Stimulated activated CD8-positive, alpha-beta memory T cell treated with anti-CD3 and anti-CD28 coated beads, Interleukin-15, amount 100 ng/mL, for 4 hours (primary cell): ENCODE measurements at places on chromosomes 6 and 20.

DNA sequence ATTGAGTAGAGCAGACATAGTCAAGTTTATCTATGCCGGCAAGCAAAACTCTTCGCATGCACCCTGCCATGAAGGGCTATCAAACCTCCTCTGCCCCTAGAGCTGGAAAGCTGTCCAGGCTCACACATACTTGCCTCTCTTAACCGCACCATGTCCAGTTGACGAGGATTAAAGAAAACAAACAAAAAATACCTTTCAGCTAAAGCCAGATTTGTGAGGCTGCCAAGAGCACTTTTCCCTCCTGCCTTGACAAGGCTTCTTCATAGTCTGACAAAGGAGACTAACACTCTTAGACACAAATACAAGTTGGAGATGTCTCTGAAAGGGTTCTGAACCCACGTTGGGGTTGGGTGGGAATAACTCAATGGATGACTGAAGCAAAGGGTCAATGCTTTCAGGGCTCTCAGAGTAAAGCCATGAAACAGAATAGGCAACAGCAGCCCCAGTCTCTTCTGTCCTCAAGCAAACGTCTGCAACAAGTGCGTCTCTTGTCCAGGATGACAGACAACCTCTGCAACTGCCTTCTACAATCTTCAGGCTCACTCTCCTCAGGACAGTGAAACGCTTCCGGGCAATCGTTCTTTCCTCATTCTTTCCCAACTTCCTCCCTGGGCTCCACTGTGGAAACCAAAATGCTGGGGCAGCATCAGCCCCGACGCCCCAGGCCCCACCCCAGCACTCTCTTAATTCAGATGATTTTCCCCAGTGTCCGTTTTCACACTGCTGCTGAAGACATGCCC, 57.8 kb downstream of the AGPAT4 start:
- DNase-seq = no peak

GRCh38 chr6:152356662-152357061, 280.5 kb downstream of the SYNE1 start:
- DNase-seq = no peak

GRCh38 chr6:27133281-27134227, 113.9 kb upstream of the PRSS16 start:
- DNase-seq = peak; percentile 38

DNA sequence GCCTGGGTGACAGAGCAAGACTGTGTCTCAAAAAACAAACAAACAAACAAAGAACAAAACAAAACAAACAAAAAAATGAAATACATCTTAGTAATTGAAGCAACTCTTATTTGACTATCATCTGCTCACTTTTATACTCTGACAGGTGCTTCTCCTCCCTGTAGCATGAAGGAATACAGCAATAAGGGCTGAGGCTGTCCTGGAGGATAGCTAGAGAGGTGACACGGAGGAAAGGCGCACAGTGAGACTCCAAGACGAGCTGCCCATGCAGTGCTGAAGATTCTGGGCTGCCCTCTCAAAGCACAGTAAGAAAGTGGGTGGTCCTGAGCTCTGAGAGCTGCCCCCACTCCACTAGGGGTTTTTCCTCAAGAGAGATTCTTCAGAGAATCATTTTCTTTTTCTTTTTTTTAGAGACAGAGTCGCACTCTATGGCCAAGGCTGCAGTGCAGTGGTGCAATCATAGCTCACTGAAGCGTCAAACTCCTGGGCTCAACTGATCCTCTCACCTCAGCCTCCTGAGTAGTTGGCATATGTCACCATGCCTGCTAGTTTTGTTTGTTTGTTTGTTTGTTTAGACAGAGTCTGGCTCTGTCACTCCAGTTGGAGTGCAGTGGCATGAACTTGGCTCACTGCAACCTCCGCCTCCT, 50.0 kb downstream of the OSTM1 start:
- no peak for DNase-seq

GRCh38 chr6:5619249-5619648, 357.9 kb downstream of the FARS2 start:
- no peak for DNase-seq

- DNase-seq = no peak
Observed at GRCh38 chr6:26031151-26031594, 56.1 kb upstream of the HFE start.

GRCh38 chr6:151317103-151317994, 74.0 kb downstream of the ZBTB2 start:
- no peak for DNase-seq

DNA sequence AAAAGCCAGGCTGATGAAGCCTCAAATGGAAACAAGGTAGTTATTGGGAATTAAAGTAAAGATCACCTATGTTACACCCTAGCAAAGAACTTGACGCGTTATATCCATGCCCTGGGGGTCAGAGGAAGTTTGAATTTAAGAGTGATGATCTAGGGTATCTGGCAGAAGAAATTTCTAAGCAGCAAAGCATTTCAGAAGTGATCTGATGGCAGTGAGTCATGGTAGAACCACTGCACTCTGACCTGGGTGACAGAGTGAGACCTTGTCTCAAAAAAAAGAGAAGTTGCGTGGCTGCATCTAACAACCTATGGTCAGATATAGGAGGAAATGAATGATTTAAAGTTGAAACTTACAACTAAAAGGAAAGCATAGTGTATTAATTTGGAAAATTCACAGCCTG, 45.2 kb downstream of the SCP2D1 start:
- DNase-seq = no peak

DNA sequence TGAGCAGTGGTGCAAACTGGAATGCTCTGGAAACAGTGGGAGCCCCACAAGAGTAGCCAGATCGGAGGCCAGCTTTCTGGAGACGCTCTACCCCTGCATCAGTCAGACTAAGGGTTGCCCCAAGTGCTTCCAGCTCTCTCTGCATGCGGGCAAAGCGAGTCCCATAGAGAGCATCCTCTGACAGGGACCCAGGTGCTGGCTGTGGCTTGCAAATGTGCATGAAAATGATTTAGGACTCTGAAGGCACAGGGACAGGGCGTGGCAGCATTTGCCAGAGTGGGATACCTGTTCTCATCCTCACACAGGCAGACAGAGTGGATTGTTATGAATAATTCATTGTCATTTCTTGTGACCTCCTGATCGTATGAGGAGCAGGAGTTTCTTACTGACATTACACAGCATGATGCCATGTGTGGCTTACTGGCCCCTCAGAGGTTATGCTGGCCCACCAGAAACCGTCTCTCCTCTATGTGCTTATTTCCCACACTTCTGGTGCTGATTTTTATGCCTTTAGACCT, 10.3 kb downstream of the RIN2 start:
- DNase-seq = no peak

DNA sequence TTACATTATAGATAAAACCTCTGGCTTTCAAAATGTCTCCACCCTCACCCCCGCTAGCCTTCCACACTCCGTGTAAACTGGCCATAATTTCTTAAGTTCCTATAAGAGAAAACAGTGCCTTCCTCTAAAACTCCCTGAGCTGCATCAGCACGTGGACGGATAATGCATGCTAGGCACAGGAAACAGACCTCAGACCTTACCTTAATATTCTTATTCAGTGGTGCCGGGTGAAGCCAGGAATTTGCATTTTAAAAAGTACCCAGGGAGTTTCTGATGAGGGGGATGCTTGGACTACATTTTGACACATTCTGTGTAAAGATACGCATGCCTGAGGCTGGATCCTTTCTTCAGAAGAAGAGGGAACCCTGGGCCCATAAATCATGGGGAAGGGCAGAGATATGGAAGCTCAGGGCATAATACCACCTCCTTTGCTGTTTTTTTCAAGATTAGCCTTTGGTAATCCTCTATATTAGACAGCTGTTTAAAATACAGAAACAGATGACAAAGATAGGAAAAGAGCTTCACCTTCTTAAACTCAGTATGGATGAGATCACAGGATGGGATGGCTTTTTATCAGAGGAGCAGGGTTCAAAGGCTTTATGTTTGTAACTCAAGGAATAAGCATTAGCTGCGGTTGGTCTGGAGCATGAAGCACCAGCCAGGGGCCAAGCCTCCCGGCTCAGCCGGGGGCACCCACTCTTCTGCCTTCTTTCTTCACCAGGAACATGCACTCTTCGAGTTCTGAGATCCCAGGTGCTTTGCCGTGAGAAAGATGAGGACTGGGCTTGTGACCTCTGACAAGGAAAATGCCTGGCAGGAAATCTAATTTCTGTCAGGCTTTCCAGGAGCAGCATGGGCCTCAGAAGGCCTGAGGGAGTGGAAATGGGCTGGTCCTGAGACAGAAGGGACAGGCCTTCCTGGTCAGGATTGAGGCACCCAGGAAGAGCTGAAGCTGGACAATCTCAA, 218.1 kb upstream of the SOX4 start:
- no peak for DNase-seq

DNA sequence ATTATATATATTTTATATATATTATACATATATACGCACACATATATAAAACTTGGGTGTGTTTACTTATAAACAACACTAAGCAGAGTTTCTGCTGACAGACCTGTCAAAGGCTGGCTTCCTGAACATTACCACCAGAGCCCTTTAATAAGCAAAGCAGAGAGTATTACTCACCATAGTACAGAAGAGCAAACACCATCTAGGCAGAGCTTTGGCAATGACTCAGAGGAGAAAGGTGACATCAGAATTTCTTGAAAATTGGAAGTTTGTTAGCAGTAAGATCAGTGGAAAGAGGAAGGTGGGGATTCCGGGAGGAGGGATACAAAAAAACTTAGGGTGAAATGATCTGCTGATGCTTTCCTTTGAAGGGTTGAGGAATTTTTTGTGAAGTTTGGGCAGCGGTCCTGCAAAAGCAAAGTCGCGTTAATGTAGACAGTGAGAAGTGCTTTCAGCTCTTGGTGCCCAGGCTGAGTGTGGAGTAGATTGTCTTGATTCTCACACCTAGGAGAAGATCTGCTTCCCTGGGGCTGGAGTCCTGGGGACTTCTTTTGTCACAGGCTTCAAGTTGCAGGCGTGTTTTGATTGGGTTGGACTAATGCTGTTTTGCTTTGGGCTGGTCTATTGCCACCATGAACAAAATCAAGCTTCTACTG, 109.6 kb upstream of the BACH2 start:
- DNase-seq = no peak
